ENCODE measurements at places on chromosomes 16 and 17.

- DNase-seq, result no peak
These were observed 107.6 kb upstream of the HLF start for GRCh38 chr17:55157165-55157564.

GRCh38 chr17:38783227-38783626, 16.1 kb downstream of the PIP4K2B start:
- no peak for DNase-seq

DNA sequence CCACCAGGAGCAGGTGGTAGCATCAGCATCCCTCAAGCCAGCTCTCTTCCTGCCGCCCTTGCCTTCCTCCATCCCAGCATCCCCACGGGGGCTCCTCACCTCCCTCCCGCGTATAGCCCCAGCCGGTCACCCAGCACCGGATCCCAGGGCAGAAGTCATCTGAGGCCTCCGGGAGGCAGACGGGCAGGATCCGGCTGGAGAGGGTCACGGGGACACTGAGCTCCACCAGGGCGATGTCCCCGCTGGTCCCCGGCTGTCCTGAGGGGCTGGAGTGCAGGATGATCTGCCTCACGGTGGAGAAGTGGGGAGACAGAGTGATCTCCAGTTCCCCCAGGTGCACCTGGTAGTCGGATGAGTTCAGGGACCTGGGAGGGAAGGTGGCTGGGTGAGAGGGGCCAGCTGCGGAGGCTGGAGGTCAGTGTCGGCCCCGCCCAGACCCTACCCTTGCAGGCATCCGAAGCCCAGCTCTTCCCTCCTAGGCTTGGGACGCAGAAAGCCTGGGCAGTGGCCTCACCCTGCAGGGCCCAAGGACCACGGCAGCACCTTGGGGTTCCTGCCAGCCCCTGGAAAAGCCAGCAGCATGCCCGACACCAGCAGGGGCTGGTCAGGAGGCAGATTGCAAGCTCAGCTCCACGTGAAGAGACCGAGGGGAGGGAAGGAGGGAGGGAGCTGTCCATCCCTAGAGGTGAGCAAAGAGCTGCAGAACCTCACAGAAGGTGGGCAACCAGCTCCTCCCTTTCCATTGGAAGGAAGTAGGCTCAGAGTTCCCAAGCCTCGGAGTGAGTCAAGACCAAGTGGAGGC, 2.3 kb downstream of the TPSG1 start:
- no peak for DNase-seq

- no peak for DNase-seq
These were observed 75.6 kb upstream of the HNF1B start for GRCh38 chr17:37820313-37820994.

- no peak for DNase-seq
These were observed 169.8 kb downstream of the PRKCB start for GRCh38 chr16:24005577-24005976.

DNA sequence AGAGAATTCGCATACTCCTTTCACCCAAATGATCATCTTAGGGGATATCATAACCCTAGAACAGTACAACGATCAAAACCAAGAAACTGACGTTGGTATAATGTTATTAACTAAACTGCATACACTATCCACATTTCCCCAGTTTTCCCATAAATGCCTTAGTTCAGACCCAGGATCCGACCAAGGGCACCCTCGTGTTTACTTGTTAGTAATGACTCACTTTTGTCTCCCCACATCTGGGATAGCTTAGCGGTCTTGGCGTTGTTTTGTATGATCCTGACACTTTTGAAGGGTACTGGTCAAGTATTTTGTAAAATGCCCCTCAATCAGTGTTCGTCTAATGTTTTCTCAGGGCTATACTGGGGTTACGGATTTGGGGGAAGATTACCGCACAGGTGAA, 8.0 kb downstream of the HS3ST3A1 start:
- no peak for DNase-seq

GRCh38 chr17:77700165-77700881, 258.2 kb upstream of the TNRC6C start:
- DNase-seq, result no peak

- no peak for DNase-seq
These were observed 6.6 kb downstream of the VASN start for GRCh38 chr16:4378161-4378666.

- DNase-seq, result no peak
These were observed 11.2 kb downstream of the CHD9NB start for GRCh38 chr16:53041320-53042051.

DNA sequence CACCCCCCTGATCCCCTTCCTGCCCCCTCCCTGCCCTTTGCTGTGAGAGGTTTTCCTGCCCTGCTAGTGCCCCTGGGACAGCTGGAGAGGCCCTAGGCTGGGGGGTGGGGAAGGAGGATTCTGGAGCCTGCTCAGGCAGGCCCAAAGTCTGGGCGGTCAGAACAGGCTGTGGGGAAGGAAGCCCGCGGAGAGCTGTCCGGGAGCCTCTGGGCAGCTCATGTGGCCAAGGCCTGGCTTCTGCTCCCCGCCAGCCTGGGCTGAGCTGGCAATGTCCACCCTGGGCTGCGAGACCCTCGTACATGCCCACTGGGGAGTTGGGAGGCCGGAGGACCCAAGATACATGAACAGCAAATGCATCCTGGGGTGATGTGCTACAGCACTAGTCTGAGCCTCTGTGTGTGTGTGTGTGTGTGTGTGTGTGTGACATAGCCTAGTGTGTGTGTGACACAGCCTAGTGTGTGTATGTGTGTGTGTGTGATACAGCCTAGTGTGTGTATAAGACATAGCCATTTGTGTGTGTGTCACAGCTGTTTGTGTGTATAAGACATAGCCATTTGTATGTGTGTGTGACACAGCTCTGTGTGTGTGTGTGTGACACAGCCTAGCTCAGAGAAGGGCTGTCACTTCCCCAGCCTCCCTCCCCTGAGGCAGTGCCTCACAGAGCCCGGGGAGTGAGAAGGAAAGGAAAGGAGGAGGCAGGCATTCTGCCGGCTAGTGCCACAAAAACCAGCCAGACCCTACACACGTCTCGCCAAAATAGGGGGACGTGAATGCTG, 201.4 kb upstream of the CIBAR2 start:
- no peak for DNase-seq

GRCh38 chr16:61926766-61927165, 109.5 kb downstream of the CDH8 start:
- DNase-seq, result no peak

GRCh38 chr16:26983426-26983825, 83.3 kb upstream of the C16orf82 start:
- DNase-seq, result no peak

GRCh38 chr17:17170346-17170985, 35.7 kb downstream of the PLD6 start:
- no peak for DNase-seq

DNA sequence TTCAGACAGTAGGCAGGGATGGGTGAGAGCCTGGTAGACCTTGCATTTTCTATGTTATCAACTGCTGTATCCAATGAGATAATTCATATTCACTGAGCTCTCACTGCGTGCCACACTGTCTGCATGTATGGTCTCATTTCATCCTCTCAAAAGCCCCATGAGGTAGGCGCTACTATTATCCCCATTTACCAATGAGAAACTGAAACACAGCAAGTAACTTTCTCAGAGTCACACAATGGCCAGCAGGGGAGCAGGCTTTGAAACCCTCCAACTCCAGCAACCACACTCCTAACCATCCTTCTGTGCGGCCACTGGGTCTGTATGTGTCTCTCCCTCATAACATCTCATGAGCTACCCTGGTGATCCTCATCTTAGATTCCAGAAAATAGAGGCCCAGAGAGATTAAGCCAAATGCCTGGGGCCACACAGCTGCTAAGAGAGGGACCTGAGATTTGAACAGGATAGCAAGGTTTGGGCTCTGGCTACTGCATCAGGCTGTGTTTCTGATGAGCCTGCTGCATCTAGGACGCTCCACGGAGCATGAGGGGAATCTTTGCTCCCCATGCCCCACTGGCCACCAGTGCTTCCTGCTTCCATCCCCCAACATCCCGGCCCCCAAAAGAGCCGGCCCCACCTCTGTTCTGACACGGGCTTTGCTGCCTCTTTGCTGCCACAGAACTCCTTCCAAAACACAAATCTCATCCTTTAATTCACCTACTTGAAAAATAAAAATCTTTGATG, 3.2 kb downstream of the CCR7 start:
- DNase-seq, result no peak

DNA sequence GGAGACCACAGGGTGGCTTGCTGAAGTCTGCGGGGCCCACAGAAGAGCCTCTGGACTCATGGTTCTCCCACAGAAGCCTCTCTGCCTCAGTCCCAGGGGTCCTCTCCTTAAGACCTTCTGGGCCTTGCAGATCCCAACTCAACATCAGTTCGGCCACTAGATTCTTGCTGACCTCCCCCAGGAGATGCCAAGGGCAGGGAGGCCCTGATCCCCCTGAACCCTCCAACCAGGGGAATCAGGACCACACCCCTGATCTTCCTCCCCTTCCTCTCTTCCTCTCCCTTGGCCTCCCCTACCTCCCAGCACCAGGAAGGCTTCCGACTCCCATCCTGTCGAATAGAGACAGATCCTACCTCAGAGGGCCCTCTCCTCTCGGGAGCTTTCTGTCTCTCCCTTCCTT, 53.4 kb downstream of the NOS2 start:
- no peak for DNase-seq

- DNase-seq, result no peak
These were observed 46.1 kb upstream of the RPL38 start for GRCh38 chr17:74157366-74157765.
